ENCODE measurements at places on chromosomes 5 and 9.

GRCh38 chr5:174581479-174581878 lies 142.9 kb upstream of the MSX2 start:
- DNase-seq: no peak

DNA sequence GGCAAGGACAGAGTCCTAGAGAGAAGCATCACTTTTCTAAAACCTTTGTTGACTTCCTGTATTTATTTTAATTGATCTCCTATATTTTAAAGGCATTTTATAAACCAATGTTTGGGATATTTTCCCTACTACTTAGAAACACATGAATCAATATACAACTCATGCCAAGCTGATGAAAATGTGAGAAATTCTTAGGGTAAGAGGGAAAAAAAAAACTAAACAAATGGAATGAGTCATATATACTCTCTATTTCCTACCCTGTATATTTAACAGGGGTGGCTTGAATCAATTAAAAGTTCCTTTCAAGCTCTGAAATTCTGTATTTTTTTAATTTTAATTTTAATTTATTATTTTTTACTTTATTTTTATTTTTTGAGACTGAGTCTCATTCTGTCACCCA lies 19.6 kb downstream of the BAAT start:
- no peak for DNase-seq

DNA sequence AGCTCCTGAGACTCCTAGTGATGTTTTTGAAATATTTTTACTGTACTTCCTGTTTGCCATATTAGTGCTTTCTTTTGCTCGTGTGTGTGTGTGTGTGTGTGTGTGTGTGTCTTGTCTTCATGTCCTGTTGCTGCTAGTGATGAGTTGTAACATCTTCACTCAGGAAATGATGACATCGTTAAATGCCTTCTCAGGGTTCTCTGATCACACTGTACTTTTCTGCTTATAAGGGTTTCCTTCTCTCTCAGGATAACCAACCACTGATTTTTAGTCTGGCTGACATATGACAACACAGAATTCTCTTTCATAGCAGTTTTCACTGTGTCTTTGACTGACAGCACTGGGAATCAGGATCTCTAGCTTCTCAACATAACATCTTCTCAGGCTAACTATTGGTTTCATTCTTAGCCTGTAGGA lies 16.1 kb downstream of the SV2C start:
- no peak for DNase-seq

- DNase-seq: no peak
These were observed 178.8 kb upstream of the KLF9 start for GRCh38 chr9:70593241-70593640.

GRCh38 chr9:79237861-79238260 lies 333.9 kb upstream of the TLE4 start:
- no peak for DNase-seq

DNA sequence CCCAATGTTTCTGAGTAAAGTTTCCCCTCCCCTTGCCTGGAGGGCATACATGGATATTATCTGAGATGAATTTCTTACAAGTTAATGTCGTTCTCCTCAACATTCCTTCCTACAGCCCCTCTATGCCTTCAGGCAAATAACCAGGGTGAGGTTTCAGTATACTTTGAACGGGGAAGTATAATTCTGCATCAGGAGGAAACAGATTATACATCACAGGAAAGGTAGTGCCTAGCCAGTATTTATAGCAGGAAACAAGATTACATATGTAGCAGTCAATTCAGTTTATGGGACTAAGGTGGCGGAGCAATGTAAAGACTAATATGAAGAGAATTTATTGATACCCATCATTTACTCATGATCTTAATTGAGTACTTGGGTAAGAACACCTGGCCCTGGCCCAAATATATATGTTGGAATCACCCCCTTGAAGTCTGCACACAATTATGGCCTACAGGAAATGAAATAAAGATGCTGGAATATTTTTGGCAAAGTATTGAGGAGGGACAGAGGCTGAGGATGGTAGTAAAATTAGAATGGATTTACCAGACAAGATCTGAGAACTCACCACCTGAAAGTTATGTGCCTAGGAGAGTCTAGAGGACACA lies 661.1 kb downstream of the PTPRD start:
- no peak for DNase-seq

DNA sequence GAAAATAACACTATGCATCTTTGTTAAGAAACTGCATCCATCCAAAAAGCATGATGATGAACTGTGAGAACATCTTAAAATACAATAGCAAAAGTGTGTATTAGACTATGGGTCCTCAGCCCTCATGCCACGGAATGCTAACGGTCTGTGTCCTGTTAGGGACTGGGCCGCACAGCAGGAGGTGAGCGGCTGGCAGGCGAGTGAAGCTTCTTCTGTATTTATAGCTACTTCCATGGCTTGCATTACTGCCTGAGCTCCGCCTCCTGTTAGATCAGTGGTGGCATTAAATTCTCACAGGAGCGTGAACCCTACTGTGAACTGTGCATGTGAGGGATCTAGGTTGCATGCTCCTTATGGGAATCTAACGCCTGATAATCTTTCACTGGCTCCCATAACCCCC lies 129.8 kb downstream of the NXNL2 start:
- DNase-seq: no peak

- DNase-seq: no peak
These were observed 103.5 kb upstream of the ARRDC3 start for GRCh38 chr5:91486638-91487037.

- no peak for DNase-seq
These were observed 1.5 kb downstream of the LCN10 start for GRCh38 chr9:136740971-136741882.

DNA sequence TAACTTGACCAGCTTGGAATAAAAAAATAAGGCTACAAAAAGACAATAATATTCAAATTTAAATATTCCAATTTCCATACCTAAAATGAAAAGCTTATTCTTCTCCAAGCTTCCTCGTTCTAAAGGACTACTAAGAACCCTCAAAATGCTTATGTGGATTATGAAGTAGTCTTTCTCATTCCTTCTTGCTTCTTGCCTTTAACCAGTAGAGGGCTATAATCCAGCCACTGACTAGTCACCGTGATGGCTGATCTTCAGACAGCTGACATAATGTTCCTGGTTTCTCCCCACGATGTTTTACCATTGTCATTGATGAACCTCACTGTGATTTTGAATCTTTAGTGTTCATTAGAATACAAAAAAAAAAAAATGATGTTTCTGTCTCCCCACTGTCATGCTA lies 515.3 kb downstream of the TLE1 start:
- no peak for DNase-seq

DNA sequence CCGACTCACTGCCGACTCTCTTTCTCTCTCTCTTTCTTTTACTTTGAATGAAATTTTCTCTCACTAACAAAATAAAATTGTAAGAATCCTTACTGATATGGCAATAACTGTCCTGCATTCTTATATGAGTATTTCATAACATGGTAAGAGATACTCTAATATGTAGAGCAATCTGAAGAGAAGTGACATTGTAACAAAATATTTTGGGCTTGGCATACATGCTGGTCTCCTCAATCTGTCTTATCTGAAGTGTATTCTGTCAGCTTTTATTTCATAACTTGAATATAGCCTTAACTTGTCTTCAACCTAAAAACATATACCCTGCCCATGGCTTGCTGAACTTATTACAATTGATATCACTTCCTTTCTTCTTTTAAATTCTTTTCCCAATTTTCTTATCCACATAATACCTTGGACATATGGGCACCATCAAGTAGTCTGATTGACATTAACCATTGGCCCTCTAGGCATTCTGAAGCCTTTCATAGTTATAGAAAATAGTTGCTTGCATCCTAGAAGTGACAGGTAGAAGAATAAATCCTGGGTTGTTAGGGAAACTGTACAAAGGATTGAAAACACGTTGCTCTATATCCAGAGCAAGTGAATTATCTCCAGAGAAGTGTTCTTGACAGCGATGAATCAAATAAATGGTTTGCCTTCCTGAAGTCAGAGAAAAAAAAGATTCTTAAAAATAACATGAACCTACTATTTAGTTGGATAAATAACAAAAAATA lies 537.6 kb upstream of the TYRP1 start:
- DNase-seq: no peak

DNA sequence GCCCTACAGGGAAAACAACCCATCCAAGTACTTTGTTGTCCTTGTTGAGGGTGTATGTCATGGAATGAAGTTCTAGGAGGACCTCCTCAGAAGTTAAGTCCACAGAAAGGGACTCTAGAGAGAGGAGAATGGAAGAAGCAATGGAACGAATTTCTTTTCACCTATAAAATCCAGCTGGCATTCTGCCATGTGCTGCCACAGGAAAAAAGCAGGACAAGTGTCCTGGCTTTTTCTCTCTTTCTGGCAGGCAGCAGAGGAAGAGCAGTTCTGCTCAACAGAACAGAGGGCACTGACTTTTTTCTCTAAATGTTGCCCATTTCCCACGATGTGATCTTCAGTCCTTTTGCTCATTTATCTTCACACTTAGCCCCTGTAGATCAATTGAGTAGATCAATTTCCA lies 240.8 kb downstream of the MCTP1 start:
- no peak for DNase-seq

DNA sequence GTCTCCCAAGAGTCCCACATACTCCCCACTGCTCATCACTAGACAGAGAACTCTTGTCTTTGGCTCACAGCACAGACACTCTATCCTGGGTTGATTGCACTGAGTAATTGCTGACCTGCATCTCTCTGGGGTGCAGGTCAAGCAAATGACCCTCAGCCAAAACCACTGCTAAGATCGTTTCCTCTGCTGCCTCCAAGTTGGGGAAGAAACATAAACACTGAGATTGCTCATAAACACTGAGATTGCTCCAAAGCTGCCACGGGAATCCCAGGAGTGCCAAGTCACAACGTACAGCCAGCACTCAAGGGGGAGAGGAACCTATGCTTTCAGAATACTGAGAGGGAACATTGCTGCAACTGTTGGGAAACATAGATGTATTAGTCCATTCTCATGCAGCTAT lies 1402.1 kb upstream of the ACO1 start:
- no peak for DNase-seq

GRCh38 chr5:72324189-72324825 lies 4.1 kb downstream of the PTCD2 start:
- no peak for DNase-seq

GRCh38 chr5:17255471-17256021 lies 38.1 kb downstream of the BASP1 start:
- DNase-seq: no peak

GRCh38 chr5:89668821-89669220 lies 740.7 kb downstream of the CETN3 start:
- no peak for DNase-seq

DNA sequence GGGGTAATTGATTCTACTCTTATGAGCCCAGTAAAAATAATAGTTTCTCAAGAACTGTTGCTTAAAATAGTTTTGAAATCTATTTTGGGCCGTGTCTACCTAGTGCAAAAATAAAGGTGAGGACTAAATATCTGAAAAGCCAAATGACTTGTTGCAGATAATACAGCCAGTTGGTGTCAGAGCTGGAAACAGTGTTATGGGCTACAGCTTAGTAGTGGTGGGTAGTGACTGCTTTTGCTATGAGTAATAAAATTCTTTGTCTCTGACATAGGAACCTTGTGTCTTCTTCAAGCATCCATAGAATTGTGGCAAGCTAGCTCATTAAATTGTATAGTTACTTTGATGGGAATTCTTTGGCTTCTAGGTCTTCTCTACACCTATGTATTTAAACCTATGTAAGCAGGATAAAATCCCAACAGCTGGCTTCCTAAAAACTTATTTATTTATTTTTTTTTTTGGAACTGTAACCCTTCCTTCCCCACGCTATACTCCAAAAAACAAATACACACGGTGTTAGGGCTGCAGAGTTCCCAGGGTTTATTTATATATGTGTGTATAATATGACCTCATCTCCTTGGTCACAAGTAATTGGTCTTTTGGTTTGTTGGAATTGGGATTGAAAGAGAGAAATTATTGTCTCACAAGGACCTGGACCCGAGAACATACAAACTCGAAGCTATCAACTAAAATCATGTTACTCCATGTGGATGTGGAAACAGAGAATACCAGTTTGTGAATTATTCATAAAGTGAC lies 138.0 kb downstream of the NUDT12 start:
- no peak for DNase-seq

DNA sequence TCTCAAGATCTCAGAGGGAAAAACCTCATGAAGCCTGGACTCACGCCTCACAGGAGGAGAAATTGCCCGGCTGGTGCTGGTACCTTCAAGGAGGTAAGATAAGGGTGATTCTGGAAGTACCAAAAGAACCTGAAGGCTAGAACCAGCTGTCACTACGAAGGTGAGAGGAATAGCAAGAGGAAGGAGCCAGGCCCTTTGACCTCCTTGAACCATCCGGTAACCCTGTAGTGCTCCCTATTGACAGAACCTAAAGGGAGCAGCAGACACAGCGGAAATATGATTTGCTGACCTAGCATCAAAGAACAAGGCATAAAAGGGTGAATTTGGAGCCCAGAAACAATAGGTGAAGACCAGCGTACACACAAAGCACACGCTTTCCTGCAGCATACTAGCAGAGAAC lies 92.2 kb downstream of the DOCK8 start:
- no peak for DNase-seq

GRCh38 chr9:128554155-128554862 lies 1.9 kb downstream of the SPTAN1 start:
- DNase-seq: no peak

GRCh38 chr5:79171635-79172245 lies 60.1 kb downstream of the BHMT start:
- no peak for DNase-seq

GRCh38 chr5:132411304-132412013 lies 41.9 kb downstream of the SLC22A5 start:
- peak; percentile 23 for DNase-seq

GRCh38 chr9:105206821-105207699 lies 37.4 kb upstream of the SLC44A1 start:
- DNase-seq: no peak

- DNase-seq: peak; percentile 13
These were observed 76.8 kb downstream of the ZDHHC21 start for GRCh38 chr9:14616188-14616982.

GRCh38 chr9:94933511-94933828 lies 207.0 kb downstream of the AOPEP start:
- no peak for DNase-seq

DNA sequence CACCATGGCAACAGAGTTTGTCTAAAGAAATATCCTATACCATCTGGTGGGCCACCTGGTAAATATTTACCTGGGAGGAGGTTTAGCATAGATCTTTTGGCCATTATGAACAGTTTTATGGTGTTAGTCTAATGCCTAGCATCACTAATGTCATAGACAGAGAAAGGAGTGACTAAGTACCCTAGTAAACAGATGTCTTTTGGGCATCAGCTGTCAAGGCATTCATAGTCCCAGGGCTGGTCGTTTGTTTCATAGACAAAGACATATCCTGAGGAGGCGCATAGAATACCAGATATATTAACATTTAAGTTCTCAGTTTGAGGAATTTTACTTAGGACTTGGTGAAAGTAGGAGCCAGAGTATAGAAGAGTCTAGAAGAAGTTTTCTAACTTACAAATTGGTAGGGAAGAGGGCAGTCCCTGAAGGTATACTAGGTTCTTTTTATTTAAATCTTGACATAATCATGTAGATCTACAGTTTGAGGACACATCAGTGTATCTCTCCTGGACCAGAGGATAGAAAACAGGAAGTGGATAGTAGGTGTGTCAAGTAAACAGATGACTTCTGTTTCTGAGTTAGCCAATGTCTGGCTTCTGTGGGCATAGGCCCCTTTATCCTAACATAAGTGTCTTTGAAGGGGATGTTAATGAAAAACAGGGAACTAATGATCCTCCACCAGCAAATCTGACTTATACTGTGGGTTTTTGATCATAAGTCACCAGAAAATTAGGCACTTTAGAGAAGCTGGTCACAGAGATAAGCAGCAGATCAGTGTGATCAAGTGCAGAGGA lies 105.0 kb upstream of the PRSS3 start:
- no peak for DNase-seq
